Glomerular endothelial cell (primary cell): ENCODE measurements at places on chromosomes 1 and 21. TPM values are rescaled to one million over a fixed set of nuclear protein-coding genes. Genes with fewer than 3 reads are reported as not detected.

The DCST1 gene
- not detected in 2 replicates for total RNA-seq

The WNT4 gene
- 0.10 and 0.29 TPM in 2 replicates for total RNA-seq

The PPIH gene
- total RNA-seq: 21.5 and 40.6 TPM in 2 replicates

The GJA8 gene
- total RNA-seq: not detected in 2 replicates

The EDN2 gene
- total RNA-seq: 0.53 and 0.63 TPM in 2 replicates

The ADGRL2 gene
- 166 and 167 TPM in 2 replicates for total RNA-seq

The SLAMF9 gene
- total RNA-seq: not detected in 2 replicates

The EPHA2 gene
- total RNA-seq: 155 and 197 TPM in 2 replicates

The BMP8B gene
- 0.05 TPM in 1 of 2 replicates, not detected in the other for total RNA-seq

The RHBG gene
- total RNA-seq: not detected in 2 replicates

The CDCA8 gene
- 4.2 and 12.0 TPM in 2 replicates for total RNA-seq

The NUDC gene
- 87.2 and 91.6 TPM in 2 replicates for total RNA-seq

The SPRR2E gene
- not detected in 2 replicates for total RNA-seq

The DENND2C gene
- 1.2 and 1.3 TPM in 2 replicates for total RNA-seq

The TTC22 gene
- not detected in 2 replicates for total RNA-seq

The B3GALT2 gene
- total RNA-seq: 0.78 and 1.1 TPM in 2 replicates
